SJCRH30 (cell line): ENCODE measurements at places on chromosomes 13 and 19. TPM values are rescaled to one million over a fixed set of nuclear protein-coding genes. Genes with fewer than 3 reads are reported as not detected.

The CYP4F2 gene
- not detected in 2 replicates for total RNA-seq

The IGFL1 gene
- total RNA-seq, result not detected in 2 replicates

The FCER2 gene
- total RNA-seq, result not detected in 2 replicates

The TTYH1 gene
- not detected in 2 replicates for total RNA-seq

The OR10H1 gene
- total RNA-seq, result not detected in 2 replicates

The GARIN5B gene
- total RNA-seq, result not detected in 2 replicates

The PODNL1 gene
- 0.08 TPM in 1 of 2 replicates, not detected in the other for total RNA-seq

The ZNF492 gene
- total RNA-seq, result 2.3 TPM in 2 replicates

The BAX gene
- 49.1 and 56.9 TPM in 2 replicates for total RNA-seq

The ZNF132 gene
- not detected in 2 replicates for total RNA-seq

The FAM216B gene
- not detected in 2 replicates for total RNA-seq

The DLL3 gene
- total RNA-seq, result 3.7 and 3.8 TPM in 2 replicates

The CD209 gene
- not detected in 2 replicates for total RNA-seq
